Stimulated activated CD8-positive, alpha-beta memory T cell treated with anti-CD3 and anti-CD28 coated beads, Interleukin-4, amount 100 ng/mL, for 4 hours (primary cell): ENCODE measurements at places on chromosomes 1 and 21.

DNA sequence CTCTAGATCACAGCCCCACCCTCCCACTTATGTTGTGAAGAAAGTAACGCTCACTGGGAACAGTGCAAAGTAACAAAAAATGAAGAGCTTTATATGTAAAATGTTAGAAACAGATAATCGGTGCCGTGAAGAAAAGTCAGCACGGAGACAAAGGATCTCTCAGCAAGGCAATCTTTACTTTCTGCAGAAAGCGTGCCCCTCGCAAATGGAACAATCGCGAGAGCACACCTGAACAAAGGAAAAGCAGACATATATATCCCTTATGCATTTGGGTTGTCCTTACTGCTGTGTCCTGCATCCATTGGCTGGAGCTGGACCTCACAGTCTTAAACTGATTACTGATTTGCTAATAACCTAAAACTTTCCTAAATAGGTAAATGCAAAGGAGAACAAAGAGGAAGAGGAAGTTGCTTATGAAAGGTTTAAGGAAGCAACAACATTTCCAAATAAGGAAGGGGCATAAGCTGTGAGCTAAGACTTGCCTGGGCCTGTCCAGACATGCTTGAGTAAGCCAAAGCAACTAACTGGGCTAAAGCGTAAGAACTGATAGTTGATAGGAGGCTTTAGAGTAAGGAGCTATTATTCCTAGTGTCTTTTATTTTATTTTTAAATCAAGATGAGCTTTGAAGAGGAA, 89.7 kb downstream of the GTF2B start:
- DNase-seq, result no peak

- no peak for DNase-seq
Measured at GRCh38 chr1:161905269-161905884, 118.3 kb downstream of the OLFML2B start.

DNA sequence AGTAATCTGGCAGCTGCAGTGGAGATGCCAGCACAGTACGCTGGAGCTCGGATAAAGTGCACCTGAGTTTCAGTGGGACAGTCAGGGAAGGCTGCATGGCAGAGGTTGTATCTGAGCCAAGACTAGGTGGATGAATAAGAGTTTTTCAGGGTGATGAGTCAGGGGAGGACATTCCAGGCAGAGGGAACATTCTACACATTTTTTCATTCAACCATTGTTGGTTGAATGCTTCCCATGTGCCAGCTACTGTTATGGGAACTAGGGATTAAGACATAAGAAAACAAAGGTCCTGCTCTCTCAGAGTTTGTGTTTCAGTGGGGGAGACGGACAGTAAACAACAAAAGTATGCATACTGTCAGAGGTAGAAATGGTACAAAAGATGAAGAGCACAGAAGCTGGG, 5.2 kb downstream of the LEPR start:
- no peak for DNase-seq

GRCh38 chr1:162629651-162630050, 2.6 kb upstream of the DDR2 start:
- DNase-seq, result no peak

DNA sequence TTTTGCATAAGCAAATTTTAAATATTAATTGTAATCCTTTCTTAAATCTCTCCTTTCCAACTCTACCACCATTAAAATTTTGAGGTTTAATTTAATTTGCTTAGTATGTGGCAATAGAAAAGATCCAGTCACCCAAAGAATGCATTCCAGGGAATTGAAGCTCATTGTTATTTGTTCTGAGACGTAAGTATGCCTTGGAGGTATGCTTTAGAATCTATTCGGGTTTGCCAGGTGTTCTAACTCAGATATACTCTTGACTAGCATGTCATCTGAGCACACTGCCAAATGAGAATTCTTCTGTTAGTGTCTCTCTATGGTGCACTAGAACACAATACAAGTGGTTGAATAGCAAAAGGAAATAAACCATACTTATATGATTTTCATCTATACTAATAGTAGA, 813.6 kb upstream of the ADGRL2 start:
- no peak for DNase-seq

DNA sequence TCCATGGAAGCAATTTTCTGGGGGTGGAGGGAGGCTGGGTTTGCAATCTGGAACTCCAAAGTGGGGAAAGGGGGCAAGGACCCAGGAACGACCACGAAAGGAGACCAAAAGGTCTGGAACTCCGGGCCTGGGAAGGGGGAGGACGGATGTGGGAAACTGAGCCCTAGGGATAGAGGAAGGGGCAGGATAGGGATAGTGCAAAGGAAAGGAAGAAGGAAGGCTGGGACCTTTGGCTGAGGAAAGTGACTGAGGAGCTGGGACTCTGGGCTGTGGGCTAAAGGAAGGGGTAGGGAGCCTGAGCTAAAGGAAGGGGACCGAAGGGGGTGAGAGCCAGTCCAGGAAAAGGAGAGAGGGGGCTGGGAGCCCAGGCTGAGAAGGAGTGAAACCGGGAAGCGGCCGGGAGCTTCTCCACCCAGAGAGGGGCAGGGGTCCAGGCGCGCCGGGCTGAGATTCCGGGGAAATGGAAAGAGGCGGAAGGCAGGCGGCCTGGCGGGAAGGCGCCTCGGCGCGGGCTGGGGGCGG, 395 bp downstream of the SLC9A1 start:
- DNase-seq, result no peak

DNA sequence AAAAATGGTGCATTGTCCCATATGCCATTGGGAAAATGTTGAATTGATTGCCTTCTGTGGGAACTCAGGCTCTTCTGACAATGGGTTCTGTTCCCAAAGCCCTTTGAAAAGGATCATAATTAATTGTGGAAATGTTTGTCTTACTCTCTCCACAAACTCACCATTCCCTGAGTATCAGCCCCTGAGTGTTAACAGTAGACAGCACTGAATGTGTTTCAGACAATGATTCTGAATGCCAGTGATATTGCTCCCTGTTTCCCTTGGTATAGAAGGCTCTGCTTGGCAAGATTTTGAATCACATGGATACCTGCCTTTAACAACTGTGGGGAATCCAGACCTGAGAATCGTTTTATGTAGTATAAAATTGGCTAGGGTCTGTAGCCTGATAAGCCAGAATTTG, 1096.8 kb downstream of the ADGRL2 start:
- no peak for DNase-seq

DNA sequence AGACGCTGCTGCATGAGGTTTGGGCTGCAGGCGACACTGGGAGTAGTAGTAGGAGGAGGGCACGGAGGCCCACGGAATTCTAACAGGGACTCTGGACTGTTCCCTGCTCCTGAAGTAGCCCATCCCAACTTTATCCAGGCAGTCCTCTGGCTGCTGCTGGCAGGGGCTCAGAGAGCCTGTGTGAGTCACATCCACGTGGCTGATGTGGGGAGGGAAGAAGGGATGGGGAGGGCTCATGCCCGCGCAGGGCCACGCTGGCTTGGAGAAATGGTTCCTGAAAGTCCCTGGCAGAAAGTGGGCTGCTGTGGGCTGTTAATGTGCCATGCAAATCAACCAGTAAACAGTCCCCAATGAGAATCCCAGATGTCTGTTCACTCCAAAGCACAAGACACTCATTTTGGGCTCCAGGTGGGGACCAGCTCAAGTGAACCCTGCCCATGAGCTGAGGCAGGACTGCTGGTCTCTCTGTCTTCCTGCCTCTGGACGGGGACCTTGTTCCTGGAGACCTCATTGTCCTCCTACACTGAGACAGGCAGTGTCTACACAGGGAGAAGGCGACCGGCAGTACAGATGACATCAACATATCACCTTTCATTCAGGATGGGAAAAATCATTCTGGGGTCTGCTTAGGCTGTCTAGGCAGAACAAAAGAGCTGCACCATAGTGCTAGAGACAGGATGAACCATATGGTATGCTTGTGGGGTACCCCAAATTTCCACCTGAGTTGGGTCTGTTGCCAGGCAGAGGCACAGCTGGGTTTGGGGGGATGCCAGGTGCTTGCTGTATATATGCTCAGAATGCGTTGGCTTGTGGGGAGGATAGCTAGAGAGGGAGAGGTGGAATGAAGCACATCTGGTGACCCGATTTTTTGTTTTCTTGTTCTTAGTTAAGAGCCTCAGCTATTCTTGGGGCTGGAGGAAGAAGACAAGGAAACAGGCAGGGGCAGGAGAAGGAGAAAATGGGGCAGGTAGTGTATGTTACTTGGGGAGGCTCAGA, 57.9 kb upstream of the FMOD start:
- no peak for DNase-seq

GRCh38 chr1:117795792-117796191, 133.6 kb downstream of the GDAP2 start:
- DNase-seq, result no peak
